ENCODE measurements at places on chromosomes 2 and 18.
A peak's percentile ranks its signal among the peaks of the same experiment; 100 is the strongest.

GRCh38 chr2:222888716-222889115, 27.9 kb downstream of the ACSL3 start:
- DNase-seq: no peak
- H3K4me3 ChIP-seq: no peak overlapping the region
- H3K36me3 ChIP-seq: peaks cover 5% of the 10 kb centered on the region
- H3K4me1 ChIP-seq: no peaks in the 10 kb centered on the region

DNA sequence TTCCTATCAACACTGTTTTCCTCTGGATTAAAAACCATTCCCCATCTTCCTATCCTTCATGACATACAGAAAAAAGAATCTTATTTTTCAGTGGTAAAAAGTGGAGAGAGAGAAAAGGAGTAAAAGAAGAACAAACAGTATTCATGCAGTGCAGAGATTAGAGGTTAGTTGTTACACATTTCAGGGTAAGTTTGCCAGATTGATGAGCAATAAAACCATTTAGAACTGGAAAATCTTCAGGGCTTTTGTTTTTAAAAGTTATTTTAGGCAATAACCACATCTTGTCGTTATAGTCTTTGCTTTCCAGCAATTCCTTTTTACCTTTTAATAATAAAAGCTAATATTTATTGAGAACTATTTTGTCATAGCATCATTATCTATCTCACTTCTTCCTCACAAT, 104.5 kb downstream of the GPD2 start:
- peaks cover 3% of the 10 kb centered on the region for H3K4me1 ChIP-seq
- no peak overlapping the region for H3K4me3 ChIP-seq
- no peaks in the 10 kb centered on the region for H3K27me3 ChIP-seq
- H3K36me3 ChIP-seq: peaks cover 2% of the 10 kb centered on the region

GRCh38 chr2:63855418-63856302, 14.0 kb downstream of the UGP2 start:
- no peak for DNase-seq
- H3K4me1 ChIP-seq: no peaks in the 10 kb centered on the region
- H3K36me3 ChIP-seq: peaks cover 19% of the 10 kb centered on the region
- H3K27ac ChIP-seq: peak overlapping the region; percentile 47
- no peak overlapping the region for H3K4me3 ChIP-seq
- no peaks in the 10 kb centered on the region for H3K27me3 ChIP-seq

DNA sequence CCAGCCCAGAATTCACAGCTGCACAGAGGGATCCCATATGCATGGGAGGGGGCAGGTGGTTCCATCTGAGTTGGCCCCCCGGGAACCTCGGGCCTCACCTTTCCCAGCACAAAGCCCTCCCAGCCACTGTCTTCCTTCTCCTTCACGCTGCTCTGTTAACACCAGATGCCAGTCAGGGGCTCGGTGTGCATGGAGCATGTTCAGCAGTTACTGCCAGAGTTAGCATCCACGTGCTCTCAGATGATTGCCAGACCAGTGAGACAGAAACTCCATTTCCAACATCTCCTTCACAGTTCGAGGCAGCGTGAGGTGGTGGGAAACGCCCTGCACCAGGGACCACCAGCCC, 101.0 kb downstream of the PTGR3 start:
- no peak for DNase-seq
- H3K27ac ChIP-seq: no peak overlapping the region
- no peaks in the 10 kb centered on the region for H3K27me3 ChIP-seq
- H3K4me1 ChIP-seq: no peaks in the 10 kb centered on the region
- H3K36me3 ChIP-seq: no peaks in the 10 kb centered on the region

DNA sequence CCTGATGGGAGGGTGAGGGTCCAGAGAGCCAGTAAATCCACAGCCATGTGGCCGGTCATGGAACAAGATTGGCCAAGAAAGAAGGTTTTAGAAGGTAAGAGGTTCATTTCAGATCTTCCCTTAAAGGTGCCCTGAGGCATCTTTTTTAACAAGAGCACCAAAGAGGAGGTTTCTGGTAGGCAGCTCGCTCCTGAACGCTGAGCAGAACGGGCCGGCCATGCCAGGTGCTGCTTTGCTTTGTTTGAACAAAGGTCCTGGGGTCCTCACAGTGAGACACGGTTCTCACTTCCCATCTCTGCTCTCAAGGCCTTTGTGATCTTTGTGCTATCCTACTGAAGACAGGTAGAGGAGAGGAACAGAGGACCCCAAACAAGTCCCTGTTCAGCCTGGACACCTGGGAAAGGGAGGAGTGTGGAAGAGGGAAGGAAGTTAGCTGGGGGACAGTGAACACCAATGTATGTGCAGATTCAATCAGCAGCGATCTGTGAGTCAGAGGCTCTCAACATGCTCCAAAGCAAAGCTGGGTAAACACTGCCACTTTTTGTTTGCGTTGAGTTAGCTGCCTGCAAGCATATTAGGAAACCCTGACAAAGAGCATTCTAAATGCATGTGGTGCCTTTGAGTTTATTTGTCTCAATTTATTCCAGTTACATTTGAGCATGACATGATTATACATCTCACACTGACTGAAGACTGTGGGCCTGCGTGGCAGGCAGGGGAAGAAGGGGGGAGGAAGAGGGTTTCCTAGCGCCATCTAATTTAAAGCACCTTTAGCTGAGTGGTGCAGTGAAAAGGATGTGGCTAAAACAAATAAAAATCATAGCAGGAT, 102.4 kb downstream of the ASB1 start:
- no peak overlapping the region for H3K4me3 ChIP-seq
- no peak overlapping the region for H3K27ac ChIP-seq
- H3K27me3 ChIP-seq: no peaks in the 10 kb centered on the region
- H3K36me3 ChIP-seq: no peaks in the 10 kb centered on the region
- DNase-seq: no peak
- no peaks in the 10 kb centered on the region for H3K4me1 ChIP-seq

DNA sequence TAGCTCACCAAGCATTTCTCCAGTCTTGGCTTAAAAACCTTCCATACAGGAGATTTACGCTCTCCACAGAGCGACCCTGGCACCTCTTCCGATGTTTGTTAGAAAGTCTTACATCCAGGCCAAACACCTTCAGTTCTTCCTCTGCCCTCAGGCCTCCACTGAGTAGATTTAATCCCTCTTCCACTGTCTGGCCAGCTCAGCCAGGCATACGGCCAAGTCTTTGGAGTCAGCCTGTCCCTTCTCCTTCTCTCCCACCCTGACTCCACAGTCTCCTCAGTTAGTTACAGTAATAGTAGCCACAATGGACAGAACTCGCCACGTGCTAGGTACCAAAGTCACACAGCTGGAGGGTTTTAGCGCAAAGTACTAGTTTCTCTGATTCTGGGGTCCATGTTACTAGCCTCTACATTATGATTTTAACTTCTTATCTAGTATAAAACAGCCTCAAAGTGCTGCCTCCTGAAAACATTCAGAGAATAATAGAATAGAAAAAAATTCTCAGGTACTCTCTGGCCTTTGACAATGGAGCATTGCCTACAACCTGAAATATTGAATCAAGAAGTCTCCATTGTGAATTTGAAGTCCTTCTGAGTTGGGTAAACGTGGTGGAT, 39.5 kb downstream of the THNSL2 start:
- peaks cover 9% of the 10 kb centered on the region for H3K27me3 ChIP-seq
- DNase-seq: no peak
- H3K36me3 ChIP-seq: no peaks in the 10 kb centered on the region
- H3K4me3 ChIP-seq: no peak overlapping the region
- no peaks in the 10 kb centered on the region for H3K4me1 ChIP-seq
- no peak overlapping the region for H3K27ac ChIP-seq

- DNase-seq: no peak
- H3K27me3 ChIP-seq: peaks cover 20% of the 10 kb centered on the region
- no peak overlapping the region for H3K27ac ChIP-seq
- H3K4me3 ChIP-seq: no peak overlapping the region
These were observed 66.2 kb upstream of the DLX2 start for GRCh38 chr2:172168917-172169346.

DNA sequence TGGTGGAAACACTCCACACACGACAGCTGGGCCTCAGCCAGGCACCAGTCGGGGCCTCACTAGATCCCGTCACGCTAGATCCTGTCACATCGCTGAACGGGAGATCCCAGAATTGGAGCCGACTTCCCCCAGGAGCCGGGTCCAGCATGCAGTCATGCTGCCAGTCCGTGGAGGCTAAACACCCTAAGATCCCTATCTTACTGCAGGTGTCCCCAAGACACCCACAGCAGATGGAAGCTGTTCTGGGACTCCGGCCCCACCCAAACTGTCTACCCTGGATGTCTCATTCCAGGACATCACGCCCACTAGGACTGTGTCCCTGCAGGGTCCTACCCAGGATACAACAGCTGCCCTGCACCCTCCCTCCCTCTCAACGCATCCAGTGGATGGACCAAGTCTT, 23.4 kb downstream of the ZNF516 start:
- no peak for DNase-seq
- H3K27me3 ChIP-seq: no peaks in the 10 kb centered on the region
- H3K4me3 ChIP-seq: no peak overlapping the region
- H3K36me3 ChIP-seq: no peaks in the 10 kb centered on the region

Measured in B cell (primary cell).